Sciatic nerve (tissue), 2 donors: ENCODE measurements at places on chromosomes 4 and X. TPM values are rescaled to one million over a fixed set of nuclear protein-coding genes. Genes with fewer than 3 reads are reported as not detected.

TRIM75 gene
- total RNA-seq = not detected

SLC16A2 gene
- 18.2 TPM for total RNA-seq

BRS3 gene
- not detected for total RNA-seq

GLUD2 gene
- 7.2 TPM for total RNA-seq

PGM2 gene
- 21.5 TPM for total RNA-seq

PNMA6E gene
- total RNA-seq = not detected

UGT2B10 gene
- total RNA-seq = not detected

LIMCH1 gene
- total RNA-seq = 195 TPM

CT47C1 gene
- total RNA-seq = not detected

CFI gene
- 50.8 TPM for total RNA-seq

EMCN gene
- 58.5 TPM for total RNA-seq

GYPB gene
- 5.3 TPM for total RNA-seq

ARHGAP6 gene
- total RNA-seq = 13.8 TPM

SSX3 gene
- total RNA-seq = not detected

HPGD gene
- 2.9 TPM for total RNA-seq

KLF8 gene
- total RNA-seq = 20.1 TPM

LRAT gene
- 4.1 TPM for total RNA-seq
